Stimulated activated memory B cell treated with anti-CD40 and anti-IgM and Interleukin-4, amounts not matched to agents 10 μg/mL and 1 μg/mL and 100 μg/mL, for 72 hours (primary cell): ENCODE measurements at places on chromosomes 5 and 9.

GRCh38 chr5:2038321-2039179 lies 155.8 kb upstream of the IRX4 start:
- H3K4me3 ChIP-seq, result peak overlapping the region; percentile 83
- H3K27ac ChIP-seq, result no peak overlapping the region
- H3K27me3 ChIP-seq, result peaks cover 57% of the 10 kb centered on the region
- H3K36me3 ChIP-seq, result no peaks in the 10 kb centered on the region
- H3K4me1 ChIP-seq, result no peaks in the 10 kb centered on the region
- ATAC-seq, result peak; percentile 88

GRCh38 chr9:27429436-27429835 lies 94.7 kb upstream of the IFNK start:
- peaks cover 5% of the 10 kb centered on the region for H3K36me3 ChIP-seq
- no peak for ATAC-seq
- H3K27me3 ChIP-seq, result no peaks in the 10 kb centered on the region
- H3K4me3 ChIP-seq, result no peak overlapping the region

- H3K27ac ChIP-seq, result no peak overlapping the region
- no peaks in the 10 kb centered on the region for H3K36me3 ChIP-seq
- H3K4me3 ChIP-seq, result no peak overlapping the region
- no peaks in the 10 kb centered on the region for H3K4me1 ChIP-seq
Observed at GRCh38 chr5:174626369-174626920, 97.9 kb upstream of the MSX2 start.

- H3K27ac ChIP-seq, result no peak overlapping the region
- no peaks in the 10 kb centered on the region for H3K27me3 ChIP-seq
- H3K4me1 ChIP-seq, result peaks cover 18% of the 10 kb centered on the region
- no peak overlapping the region for H3K4me3 ChIP-seq
Observed at GRCh38 chr5:94788527-94788926, 170.1 kb downstream of the SLF1 start.

DNA sequence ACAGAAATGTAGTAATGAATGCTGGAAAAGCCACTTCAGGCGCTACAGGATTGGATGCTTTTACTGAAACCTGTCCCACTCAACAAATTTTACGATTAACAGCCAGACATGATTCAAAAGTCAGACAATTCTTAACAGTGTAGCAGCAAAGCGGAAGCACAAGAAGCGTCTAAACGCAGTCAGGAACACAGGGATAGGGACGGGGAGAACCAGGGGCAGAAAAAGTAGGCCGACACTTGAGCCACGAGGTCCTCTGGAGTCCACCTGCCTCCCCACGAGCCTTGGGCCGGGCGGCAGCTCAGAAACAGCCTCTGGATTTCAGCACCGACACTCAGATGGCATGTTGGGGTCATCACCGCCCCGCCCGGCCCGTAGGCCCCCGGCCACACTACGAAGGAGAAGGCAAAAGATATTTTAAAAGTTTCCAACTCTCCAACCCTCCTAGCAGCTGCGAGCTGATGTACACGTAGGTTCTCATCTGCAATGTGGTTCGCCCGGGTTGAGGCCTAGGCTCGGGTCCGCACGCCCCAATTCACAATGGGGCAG lies 615 bp downstream of the RACK1 start:
- H3K36me3 ChIP-seq, result peaks cover 55% of the 10 kb centered on the region
- peak overlapping the region; percentile 100 for H3K4me3 ChIP-seq
- peak; percentile 0 for ATAC-seq
- peak overlapping the region; percentile 100 for H3K27ac ChIP-seq
- H3K4me1 ChIP-seq, result peaks cover 73% of the 10 kb centered on the region

GRCh38 chr5:135861641-135862040 lies 27.2 kb downstream of the SLC25A48 start:
- no peaks in the 10 kb centered on the region for H3K36me3 ChIP-seq
- H3K27me3 ChIP-seq, result peaks cover 9% of the 10 kb centered on the region
- ATAC-seq, result no peak

DNA sequence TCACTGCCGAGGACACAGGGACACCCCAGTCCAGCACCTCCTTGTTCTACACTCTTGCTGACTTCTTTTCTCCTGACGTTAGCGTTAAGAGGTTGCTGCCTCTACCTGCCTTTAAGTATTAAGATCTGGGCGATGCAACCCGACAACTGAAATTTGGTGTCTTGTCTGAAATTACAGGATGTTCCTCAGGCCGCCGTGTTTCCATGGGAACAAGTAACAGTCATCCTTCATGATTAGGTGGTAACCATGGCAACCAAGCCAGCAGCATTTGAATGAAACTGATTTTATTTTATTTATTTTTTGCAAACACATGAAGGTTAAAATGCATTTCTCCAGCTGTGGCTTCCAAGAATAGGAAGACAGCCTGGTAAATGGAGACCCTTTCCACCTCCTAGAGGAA lies 20.8 kb downstream of the DAB2IP start:
- H3K4me3 ChIP-seq, result no peak overlapping the region
- H3K36me3 ChIP-seq, result no peaks in the 10 kb centered on the region
- H3K4me1 ChIP-seq, result no peaks in the 10 kb centered on the region
- ATAC-seq, result no peak
- H3K27ac ChIP-seq, result no peak overlapping the region
- H3K27me3 ChIP-seq, result peaks cover 58% of the 10 kb centered on the region

DNA sequence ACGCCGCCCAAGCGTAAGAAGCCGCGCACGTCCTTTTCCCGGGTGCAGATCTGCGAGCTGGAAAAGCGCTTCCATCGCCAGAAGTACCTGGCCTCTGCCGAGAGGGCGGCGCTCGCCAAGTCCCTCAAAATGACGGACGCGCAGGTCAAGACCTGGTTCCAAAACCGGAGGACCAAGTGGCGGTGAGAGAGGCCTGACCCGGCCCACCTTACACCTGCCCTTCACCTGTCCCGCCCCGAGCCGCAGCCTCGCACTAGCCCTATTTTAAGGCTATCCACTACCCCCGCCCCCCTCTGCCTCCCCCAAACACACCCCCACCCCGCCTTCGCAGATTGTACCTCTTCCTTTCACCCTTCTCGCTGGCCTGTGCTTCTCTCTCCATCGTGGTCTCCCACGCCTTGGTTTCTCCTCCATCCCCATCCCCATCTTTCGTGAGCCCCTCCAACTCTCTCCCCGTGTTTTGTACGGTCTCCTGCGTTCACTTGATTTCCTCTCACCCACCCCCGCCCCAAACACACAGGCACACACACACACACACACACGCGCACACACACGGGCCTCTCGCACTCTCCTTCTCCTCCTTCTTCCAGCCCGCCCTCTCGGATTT lies 1.3 kb downstream of the TLX3 start:
- ATAC-seq, result no peak
- H3K4me1 ChIP-seq, result peaks cover 20% of the 10 kb centered on the region
- peak overlapping the region; percentile 64 for H3K4me3 ChIP-seq
- H3K36me3 ChIP-seq, result peaks cover 6% of the 10 kb centered on the region

DNA sequence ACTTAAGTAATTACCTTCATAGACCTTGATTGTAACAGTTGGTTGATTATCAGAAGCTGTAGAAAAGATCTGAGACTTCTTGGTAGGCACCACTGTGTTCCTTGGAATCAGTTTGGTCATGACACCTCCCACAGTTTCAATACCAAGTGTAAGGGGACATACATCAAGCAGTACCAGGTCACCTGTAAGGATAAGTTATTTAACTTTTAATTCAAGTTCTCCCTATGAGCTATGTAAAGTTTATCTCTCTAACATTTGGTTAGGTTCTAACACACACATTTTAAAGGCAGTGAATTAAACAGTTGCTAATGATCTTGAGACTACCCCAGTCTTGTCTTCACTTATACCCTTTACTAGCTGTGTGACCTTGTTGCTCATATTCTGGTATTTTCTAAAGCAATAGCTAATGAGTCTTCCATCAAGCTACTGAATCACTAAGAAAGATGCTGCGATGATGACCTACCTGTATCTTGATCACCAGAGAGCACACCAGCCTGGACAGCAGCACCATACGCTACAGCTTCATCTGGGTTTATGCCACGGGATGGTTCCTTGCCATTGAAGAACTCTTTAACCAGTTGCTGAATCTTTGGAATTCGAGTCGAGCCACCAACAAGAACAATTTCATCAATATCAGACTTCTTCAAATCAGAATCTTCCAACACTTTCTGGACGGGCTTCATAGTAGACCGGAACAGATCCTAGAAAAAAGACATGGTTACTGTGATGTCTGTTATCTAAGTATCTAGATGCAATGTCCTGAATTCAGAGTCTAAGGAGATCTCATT lies 2.8 kb downstream of the HSPA5 start:
- no peaks in the 10 kb centered on the region for H3K27me3 ChIP-seq
- peak overlapping the region; percentile 23 for H3K4me3 ChIP-seq
- no peak for ATAC-seq

DNA sequence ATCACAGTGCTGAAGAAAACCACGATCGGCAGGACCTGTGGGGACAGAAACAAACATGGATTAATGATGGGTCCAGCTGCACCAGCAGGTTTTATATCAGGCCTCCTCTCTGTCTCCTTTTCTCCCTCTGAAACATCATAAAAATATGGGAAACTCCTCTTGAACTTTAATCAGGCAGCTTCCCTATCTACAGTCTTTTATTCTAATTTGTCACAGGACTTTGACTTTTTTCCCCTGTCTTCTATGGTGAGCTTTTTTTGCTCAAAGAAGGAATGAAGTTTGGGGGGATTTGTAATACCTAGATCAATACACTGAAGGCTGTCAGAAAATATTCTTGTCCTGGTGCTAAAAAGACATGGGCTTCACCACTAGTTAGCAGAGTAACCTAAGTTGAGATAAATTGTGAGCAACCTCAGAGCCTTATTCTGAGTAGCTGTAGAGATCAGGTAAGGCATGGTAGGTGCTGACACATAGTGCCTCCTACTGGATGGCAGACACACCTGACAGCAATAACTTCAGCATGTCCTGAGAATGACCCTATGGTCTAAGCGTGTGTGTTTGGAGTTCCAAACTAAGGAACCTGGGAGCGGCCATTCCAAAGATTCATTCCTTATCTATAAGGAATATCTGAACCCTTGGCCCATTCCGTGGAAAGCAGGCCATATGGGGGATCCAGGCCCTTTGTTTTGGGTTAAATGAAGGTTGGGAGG lies 46.2 kb downstream of the SLC28A3 start:
- no peak for ATAC-seq
- H3K36me3 ChIP-seq, result no peaks in the 10 kb centered on the region
- H3K27ac ChIP-seq, result peak overlapping the region; percentile 99
- peaks cover 47% of the 10 kb centered on the region for H3K4me1 ChIP-seq

- ATAC-seq, result no peak
- peaks cover 45% of the 10 kb centered on the region for H3K4me1 ChIP-seq
- no peaks in the 10 kb centered on the region for H3K27me3 ChIP-seq
- peaks cover 88% of the 10 kb centered on the region for H3K36me3 ChIP-seq
- H3K27ac ChIP-seq, result peak overlapping the region; percentile 69
- H3K4me3 ChIP-seq, result no peak overlapping the region
Observed at GRCh38 chr9:131606896-131607567, 61.7 kb downstream of the PRRT1B start.

DNA sequence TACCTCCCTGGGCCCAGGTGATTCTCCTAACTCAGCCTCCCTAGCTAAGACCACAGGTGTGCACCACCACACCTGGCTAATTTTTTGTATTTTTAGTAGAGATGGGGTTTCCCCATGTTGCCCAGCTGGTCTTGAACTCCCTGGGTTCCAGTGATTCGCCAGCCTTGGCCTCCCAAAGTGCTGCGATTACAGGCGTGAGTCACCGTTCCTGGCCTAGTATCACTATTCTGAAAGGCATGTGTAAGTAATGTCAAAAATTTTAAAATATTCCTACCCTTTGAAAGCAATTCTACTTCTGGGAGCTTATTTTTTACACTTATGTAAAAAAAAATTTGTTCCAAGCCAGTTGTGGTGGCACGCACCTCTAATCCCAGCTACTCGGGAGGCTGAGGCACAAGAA lies 27.1 kb upstream of the TLE1 start:
- no peak overlapping the region for H3K4me3 ChIP-seq
- no peak for ATAC-seq
- peaks cover 6% of the 10 kb centered on the region for H3K36me3 ChIP-seq

DNA sequence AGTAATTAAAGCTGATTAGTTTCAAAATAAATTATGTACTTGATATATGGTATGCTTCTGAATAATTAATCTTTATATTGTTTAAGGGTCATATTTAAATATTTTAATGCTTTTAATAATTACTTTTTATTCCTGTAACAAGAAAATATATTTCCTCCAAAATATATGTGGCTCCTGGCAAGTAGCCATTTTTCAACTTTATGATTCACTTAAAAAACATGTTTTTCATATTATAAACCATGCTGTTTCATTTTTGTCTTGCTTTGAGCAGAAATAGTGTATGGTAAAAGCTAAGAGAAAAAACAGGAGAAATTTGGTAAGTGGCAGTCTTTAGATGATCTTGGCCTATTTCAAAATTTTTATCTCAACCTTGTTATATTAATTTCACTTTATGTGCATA lies 14.6 kb downstream of the SPATA9 start:
- H3K27ac ChIP-seq, result no peak overlapping the region
- no peaks in the 10 kb centered on the region for H3K36me3 ChIP-seq
- no peaks in the 10 kb centered on the region for H3K4me1 ChIP-seq

- no peak for ATAC-seq
- no peak overlapping the region for H3K27ac ChIP-seq
- H3K4me1 ChIP-seq, result no peaks in the 10 kb centered on the region
- H3K4me3 ChIP-seq, result no peak overlapping the region
- no peaks in the 10 kb centered on the region for H3K36me3 ChIP-seq
Observed at GRCh38 chr9:28821240-28821639, 1248.0 kb upstream of the C9orf72 start.

DNA sequence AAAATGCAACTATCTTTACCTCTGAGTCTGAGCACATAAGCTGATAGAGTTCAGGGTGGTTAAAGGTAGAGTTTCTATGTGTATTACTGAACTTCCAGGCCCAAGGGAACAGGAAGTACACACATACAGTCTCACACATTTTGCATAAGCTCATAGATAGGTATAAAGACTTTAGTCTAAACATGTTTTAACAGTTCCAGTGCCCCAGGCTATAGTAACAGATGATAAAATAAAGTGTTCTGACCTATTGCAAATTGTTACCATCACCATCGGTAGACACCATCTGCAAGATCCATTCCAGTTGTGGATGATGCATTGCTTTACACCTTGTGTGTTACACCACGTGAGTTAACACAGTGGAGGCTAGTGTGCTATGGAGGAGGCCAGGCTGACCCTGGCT lies 95.8 kb downstream of the TMEM174 start:
- peaks cover 8% of the 10 kb centered on the region for H3K27me3 ChIP-seq
- H3K4me3 ChIP-seq, result no peak overlapping the region
- no peaks in the 10 kb centered on the region for H3K36me3 ChIP-seq
- ATAC-seq, result no peak
- no peak overlapping the region for H3K27ac ChIP-seq

GRCh38 chr5:81878333-81878732 lies 93.5 kb upstream of the ATG10 start:
- no peak for ATAC-seq
- peaks cover 25% of the 10 kb centered on the region for H3K27me3 ChIP-seq
- no peaks in the 10 kb centered on the region for H3K4me1 ChIP-seq

GRCh38 chr9:132984202-132985070 lies 5.9 kb downstream of the GFI1B start:
- no peak for ATAC-seq
- H3K27ac ChIP-seq, result no peak overlapping the region
- peaks cover 15% of the 10 kb centered on the region for H3K4me1 ChIP-seq
